Right cardiac atrium (tissue), 5 donors: ENCODE measurements at places on chromosomes 3 and 15.

- DNase-seq: no peak
Measured at GRCh38 chr3:143567823-143568222, 280.4 kb downstream of the SLC9A9 start.

DNA sequence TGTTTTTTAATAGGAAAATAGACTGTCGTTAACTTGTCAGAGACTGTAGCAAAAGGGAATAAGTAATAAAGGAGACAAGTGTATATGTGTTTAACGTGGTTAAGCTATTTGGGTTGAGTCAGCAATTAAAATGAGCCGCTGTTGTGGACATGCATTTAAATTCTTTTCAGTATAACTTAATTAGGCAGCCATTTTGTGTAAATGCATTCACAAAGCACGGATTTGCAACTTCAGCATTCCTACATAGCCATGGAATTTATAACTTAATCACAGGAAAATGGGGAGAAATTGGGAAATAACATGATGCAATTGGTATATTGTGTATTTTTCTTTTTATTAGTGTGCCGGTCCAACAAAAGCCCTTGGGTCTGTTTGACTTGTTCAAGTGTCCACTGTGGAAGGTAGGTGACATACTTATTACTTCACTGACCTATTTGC is 27.9 kb downstream of the USP3 start:
- DNase-seq: no peak

GRCh38 chr3:8621872-8622271 is 22.7 kb downstream of the SSUH2 start:
- DNase-seq: no peak

- DNase-seq: no peak
Measured at GRCh38 chr3:66403323-66403990, 97.4 kb downstream of the LRIG1 start.

GRCh38 chr3:144167634-144168033 is 196.0 kb downstream of the DIPK2A start:
- no peak for DNase-seq

- no peak for DNase-seq
Measured at GRCh38 chr15:80693682-80694610, 1.2 kb upstream of the ABHD17C start.

GRCh38 chr3:190811775-190812480 is 50.6 kb downstream of the GMNC start:
- no peak for DNase-seq

- DNase-seq: no peak
Measured at GRCh38 chr15:67021455-67021854, 43.9 kb upstream of the SMAD3 start.

- DNase-seq: peak; percentile 78
Measured at GRCh38 chr3:140152851-140153639, 218.1 kb downstream of the CLSTN2 start.

DNA sequence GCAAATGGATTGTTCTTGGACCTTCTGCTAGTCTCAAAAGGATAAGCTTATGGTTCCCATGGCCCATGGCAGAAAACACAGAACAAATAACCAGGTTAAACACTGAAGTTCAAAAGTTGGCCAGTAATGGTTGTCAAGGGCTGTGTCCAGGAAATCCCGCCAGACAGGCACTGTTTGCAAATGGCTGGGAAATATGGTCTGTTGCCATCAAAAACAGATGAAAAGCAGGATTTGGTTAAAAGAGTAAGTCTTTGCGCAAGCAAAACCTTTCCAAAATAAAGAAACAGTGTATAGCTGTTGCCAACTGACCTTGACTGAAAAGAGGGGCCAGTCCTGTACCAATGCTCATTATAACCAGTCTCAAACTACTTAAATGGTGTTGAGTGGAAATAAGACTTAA is 58.6 kb downstream of the WWTR1 start:
- peak; percentile 74 for DNase-seq

DNA sequence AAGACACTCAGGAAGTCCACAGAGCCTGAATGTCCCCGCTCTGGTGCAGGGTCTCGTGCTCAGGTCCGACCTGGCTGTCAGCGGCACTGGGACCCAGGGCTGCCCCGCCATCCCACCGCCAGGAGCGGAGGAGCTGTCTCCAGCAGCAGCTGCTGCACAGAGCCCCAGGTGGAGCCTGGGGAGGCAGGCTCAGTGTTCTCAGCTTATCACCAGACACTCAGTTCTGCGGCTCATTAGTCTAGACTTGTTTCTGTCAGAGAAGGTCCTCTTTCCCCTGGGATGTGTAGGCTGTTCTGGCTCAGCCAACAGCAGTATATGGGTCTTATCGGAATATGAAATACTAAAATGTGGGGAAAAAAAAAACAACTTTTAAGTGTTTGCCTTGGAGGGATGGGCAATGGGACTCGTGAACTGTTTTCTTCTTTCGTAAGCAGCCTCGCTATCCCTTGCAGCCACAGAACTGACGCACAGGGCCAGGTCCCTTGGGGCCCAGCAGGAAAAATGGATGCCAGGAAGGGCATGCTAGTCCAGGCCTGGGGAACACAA is 75.9 kb downstream of the KLF13 start:
- peak; percentile 77 for DNase-seq

GRCh38 chr3:59017617-59017984 is 32.2 kb downstream of the CFAP20DC start:
- no peak for DNase-seq

DNA sequence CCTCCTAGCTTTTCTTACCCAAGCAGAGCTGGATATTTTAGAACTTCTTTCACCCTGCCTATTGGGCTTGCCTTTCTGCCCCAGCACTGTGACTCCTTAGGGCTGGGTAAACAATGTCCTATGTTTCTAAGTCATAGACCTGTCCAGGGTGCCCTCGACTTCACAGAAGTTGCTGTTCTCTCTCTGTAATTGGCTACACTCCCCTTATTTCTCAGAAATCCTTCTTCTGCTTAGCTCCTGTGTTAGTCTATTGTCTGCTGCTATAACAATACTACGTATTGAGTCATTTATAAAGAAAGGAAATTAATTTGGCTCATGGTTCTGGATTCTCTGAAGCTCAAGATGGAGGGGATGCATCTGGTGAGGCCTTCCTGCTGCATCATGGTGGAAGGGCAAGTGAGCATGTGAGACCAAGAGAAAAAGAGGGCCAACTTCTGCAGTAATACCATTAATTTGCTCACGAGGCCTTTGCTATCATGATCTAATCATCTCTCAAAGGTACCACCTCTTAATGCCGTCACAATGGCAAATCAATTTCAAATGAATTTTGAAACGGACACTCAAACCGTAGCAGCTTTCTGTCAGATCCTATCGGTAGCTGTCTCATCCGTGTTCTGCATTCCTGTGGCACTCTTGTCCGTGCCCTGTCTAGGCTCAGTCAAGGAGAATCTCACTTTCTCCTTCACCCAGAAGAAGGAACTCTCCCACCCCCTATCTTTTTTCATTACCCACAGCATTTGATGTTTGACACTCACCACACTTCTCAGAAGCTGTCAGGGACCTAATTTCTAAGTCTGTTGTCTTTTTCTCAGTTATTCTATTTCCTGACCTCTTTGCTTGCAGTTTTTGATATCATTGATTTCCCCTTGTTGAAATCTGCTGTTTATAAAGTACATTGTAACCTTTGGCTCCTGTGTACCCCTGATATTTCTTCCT is 22.3 kb upstream of the GPR171 start:
- no peak for DNase-seq

GRCh38 chr15:68428431-68428940 is 3.5 kb downstream of the ITGA11 start:
- no peak for DNase-seq

DNA sequence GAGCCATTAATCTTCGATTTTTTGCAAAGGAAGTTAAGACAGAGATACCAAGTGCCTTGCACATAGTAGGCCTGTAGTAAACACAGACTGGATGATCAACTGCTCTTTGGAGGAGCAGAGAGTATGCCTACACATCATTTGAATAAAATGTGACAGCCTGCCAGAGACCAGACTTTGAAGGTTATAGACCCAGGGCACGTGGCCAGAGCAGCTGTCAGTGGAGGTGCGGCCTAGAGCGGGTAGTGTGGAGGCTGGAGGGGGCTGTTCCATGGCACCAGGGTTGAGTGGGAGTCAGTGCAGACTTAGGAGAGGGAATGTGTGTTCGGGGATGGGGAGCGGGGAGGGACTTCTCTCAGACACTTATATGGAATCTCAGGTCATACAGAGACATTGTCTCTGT is 80.8 kb downstream of the SMAD3 start:
- DNase-seq: peak; percentile 77
